ENCODE measurements at places on chromosomes 1 and 21.

GRCh38 chr1:226575739-226576378 is 27.3 kb downstream of the STUM start:
- DNase-seq: no peak

- DNase-seq: no peak
Observed at GRCh38 chr1:55333461-55333860, 118.3 kb upstream of the USP24 start.

DNA sequence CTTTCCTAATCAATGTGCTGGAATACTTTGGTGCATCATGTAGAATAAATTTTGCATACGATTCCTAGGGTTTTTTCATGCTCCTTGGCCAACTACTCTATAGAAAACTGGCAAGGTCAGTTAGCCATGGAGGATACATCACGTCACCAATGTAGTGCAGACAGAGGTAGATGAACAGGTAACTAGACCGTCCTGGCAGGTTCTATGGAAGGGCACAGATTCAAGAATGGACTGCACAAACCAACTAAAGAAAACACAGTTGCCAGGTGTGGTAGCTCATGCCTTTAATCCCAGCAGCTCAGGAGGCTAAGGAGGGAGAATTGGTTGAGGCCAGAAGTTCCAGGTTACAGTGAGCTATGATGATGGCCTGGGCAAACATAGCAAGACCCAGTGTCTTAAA is 9.9 kb downstream of the MTF1 start:
- no peak for DNase-seq

DNA sequence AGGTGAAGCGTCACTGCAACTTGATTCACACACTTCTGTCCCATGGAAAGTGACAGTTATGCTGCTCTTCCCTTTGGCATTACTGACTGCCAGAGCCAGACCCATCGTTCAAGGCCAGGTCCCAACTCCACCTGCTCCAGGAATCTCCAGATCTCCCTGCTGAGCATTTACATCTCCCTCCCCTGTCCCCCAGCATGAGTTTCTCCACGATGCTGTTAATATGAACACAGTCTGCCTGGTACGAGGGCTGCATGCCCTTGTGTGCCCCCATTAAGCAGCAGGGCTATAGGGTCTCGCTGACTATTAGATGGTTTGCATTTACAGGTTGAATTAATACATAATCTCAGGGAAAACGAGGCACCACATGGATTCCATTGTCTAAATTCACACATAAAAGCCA is 4.3 kb downstream of the F3 start:
- DNase-seq: no peak

GRCh38 chr1:226420897-226421296 is 13.0 kb upstream of the PARP1 start:
- DNase-seq: no peak
